Stimulated activated CD4-positive, alpha-beta T cell treated with anti-CD3 and anti-CD28 coated beads, Interleukin-1b, Interleukin-23, amount 100 ng/mL, for 1 hour (primary cell): ENCODE measurements at places on chromosomes 2 and 18.

GRCh38 chr2:240782886-240783818 is 36.9 kb downstream of the KIF1A start:
- DNase-seq = no peak

- DNase-seq = no peak
Measured at GRCh38 chr18:22088029-22088428, 81.4 kb upstream of the GATA6 start.

DNA sequence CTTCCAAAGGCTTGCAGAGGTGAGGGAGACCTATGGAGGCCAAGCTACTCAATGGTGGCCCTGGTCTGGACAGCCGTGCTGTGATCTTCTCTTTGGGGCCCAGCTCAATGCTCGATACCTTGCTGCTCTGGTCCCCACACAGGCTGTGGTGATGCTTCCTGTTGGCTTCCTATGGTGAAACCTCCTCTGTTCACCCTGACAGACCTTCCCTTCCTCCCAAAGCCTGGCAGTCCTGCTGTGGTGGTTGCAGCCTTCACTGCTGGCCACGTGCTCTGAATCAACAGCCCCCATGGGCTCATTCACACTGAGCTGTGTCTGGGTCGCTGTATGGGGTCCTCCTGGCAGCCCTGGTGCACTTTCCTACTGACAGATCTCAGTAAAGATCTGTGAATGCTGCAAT is 31.0 kb upstream of the GALR1 start:
- DNase-seq = no peak

- DNase-seq = no peak
Measured at GRCh38 chr18:13629841-13630715, 96.3 kb downstream of the FAM210A start.

- DNase-seq = no peak
Measured at GRCh38 chr2:869357-869871, 81.2 kb upstream of the SNTG2 start.

- DNase-seq = no peak
Measured at GRCh38 chr2:201136889-201137321, 20.9 kb downstream of the CFLAR start.

- DNase-seq = no peak
Measured at GRCh38 chr2:240460253-240460711, 24.8 kb downstream of the GPC1 start.

DNA sequence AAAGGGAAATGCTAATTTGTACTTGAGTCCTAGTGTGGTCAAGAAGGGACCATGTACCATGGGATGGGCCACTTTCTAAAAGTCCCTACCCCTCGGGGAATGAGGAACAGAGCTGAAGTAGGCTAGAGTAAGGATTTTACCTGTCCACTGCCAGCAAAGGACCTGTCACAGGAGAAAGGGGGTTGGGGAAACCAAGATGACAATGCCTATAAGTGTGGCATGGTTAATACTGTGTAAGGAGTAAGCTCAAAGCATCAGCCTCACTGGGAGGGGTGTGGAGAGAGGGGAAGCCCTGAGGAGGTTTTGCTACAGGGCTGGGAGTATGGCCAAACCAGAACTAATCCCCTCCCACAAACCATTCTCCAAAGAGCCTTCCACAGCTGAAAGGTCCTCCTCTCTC is 15.8 kb downstream of the GKN2 start:
- DNase-seq = no peak

- DNase-seq = no peak
Measured at GRCh38 chr2:23967846-23968245, 27.6 kb downstream of the UBXN2A start.

GRCh38 chr18:24475926-24476589 is 15.6 kb downstream of the HRH4 start:
- DNase-seq = no peak

DNA sequence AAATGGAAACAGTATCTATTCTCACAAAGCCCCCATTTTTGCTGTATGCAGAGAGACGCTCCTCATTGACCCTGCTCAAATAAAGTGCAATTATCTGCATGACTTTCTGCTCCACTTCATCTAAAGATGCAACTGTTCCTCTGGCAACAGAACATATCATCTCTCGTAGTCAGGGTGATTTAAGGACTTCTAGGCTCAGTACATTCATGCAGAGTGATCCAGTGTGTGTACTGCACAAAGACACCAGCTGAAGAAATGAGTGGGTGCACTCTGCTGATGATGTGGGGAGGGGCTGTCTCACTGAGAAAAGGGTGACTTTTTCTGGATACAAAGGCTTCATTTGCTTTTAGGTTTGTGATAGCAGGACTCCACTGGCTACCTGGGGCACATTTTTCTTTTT is 355.2 kb downstream of the GALNT13 start:
- no peak for DNase-seq

GRCh38 chr2:129775952-129776653 is 203.4 kb upstream of the RAB6C start:
- no peak for DNase-seq

- no peak for DNase-seq
Measured at GRCh38 chr2:161412346-161412745, 3.8 kb upstream of the TBR1 start.

GRCh38 chr18:23354625-23355024 is 98.5 kb upstream of the RIOK3 start:
- DNase-seq = no peak

- no peak for DNase-seq
Measured at GRCh38 chr2:113863144-113863543, 26.7 kb upstream of the ACTR3 start.

DNA sequence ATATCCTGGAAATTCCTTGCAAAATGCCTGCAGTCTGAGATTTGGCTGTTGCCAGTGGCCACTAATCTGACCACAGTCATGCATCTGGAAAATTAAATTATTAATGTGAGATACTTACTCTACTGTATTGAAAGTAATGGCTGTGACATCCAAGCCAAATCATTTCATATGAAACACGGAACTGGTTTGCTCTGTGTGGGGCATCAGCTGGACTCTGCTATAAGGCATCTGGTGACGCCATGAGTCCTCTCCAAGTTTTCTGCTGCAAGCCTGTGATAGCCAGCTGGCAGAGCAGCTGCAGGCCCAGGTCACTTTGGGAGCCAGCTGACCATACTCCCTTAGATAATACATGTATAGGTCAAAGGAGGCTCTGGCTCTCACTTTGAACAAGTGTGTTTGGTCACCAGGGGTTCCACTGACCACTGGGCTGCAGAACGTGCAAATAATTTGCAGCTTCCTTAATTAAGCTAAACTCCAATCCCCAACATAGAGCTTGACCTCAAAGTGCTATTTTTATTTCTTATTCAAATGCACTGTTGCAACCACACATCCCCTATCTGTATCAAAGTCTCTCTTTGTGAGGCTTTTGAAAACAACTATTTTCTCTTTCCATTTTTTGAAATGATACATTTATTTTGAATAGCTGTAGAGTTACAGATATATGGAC is 152.9 kb downstream of the NCKAP5 start:
- no peak for DNase-seq
